ENCODE measurements at places on chromosomes 7 and 10.
A peak's percentile ranks its signal among the peaks of the same experiment; 100 is the strongest.

DNA sequence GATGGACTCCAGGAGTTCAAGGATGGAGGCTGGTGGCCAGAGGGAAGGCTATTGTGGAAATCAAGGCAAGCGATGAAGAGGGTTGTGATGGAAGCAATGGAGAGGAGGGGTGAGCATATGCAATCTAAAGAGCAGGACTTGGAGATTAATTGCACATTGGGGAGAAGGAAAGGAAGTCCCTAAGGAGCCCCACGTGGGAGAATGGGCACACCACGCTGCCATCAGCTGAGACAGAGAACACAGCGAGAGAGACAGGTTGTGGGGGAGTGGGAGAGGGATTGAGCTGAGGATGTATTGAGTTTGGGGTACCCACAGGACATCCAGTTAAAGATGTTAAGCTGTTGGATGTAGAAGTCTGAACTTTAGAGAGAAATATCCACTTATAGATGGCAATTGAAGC lies 73.6 kb downstream of the TMEM178B start:
- no peak for DNase-seq

DNA sequence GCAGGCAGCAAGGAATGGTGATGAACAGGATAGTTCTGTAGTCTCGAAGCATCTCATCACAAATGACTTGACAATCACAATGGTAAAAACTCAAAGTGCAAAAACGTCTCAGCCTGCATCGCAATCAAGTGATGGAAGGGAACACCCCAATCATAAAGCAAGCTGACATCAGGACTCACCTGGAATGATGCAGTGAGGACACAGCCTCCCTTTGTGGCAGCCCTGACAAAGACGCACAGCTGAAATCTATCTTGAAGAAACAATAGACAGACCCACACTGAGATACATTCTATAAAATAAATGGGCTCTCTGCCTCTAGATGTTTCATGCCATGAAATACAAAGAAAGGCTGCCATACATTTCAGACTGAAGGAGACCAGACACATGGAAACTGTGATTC lies 748.0 kb upstream of the IGFBP3 start:
- DNase-seq: no peak

DNA sequence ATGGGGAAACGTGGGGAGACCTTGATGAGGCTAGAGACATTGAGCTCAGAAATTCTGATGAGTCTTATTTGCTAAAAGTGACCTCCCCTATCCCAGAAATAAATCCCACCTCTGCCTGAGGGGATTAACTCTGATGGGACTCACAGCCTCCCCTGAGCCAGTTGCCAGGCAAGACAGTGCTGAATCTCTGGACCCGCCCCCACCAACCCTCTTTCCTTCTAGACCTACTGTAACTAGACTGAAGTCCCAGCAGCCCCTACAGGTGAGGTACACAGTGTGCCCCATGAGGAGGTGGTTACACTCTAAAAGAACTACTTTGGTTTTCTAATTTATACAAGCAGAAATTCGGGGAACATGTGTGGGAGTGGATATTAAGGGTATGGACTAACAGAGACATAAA lies 42.9 kb downstream of the PTPRE start:
- no peak for DNase-seq

DNA sequence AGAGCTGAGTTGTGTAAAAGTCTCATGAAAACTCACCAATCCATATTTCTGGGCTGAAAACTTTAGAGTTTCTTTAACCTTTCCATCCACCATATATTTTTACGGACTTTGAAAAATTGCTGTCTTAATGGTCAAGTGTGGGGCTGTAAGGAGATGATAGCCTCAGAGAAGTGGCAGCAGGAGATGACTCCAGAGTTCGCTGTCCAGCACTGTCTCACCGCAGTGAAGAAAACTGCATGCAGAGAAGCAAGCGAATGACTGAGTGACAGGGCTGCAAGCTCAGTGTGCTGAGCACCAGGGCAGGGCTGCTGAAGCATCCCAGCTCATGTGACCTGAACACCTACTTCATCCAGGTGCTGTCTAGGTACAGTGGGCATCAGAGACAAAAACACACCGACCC lies 564.5 kb downstream of the ACTR3B start:
- no peak for DNase-seq

GRCh38 chr7:133290041-133290440 lies 37.2 kb downstream of the EXOC4 start:
- DNase-seq: no peak

DNA sequence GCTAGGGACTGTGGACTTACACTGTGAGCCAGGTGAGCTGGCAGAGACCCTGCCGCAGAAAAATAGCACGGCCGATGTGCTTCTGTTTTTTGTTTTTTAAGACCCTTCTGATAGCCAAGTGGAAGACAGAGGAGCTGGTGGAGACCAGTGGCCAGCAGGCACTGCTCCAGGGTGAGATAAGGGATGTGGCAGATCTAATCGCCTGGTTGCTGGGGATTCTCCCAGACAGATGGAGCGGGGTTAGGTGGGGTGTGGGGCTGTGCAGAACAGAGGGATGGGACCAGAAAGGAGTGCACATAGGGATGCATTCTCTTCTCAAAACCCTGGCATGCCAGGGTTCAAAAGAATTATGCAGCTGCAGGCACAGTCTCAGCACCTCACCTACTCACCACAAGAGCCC lies 82.2 kb downstream of the VOPP1 start:
- no peak for DNase-seq

DNA sequence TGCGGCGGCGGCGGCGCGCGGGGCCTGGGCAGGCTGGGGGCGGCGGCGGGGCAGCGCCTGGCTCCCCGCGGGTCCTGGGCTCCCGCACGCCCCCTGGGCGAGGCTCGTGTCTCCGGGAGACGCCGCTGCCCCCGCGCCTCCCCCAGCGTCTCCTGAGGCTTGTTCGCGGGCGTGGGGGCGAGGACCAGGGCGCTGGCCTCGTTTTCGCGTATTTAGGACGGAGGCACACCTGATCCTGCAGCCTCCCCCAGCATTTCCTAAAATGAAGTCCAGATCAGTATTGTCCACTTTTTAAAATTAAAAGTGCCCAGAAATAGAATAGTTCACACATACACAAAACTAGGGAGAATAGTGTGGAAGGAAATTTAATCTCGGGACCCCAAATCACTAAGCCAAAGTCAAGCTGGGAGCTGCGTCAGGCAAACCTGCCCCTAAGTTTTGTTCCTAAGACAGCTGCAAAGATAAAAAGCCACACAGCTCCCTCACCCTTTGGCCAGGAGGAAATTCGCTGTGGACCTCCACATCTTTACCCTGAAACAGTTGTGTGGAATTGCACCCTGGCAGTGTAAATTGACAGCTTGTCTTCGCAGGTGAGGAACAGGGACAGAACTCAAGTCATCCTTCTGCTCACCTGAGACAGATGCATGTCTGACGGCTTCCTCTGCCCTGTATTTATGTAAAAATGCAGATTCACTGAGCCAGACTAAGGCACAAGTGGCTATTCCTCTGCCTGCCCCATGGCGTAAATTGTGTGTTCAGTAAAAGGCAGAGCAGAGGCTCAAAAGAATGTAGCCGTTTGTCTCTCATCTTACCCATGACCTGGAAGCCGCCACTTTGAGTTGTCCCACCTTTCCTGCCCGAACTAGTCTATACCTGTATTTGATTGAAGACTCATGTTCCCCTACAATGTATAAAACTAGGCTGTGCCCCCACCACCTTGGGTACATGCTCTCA lies 740 bp downstream of the GALNT11 start:
- no peak for DNase-seq

GRCh38 chr10:13894412-13895093 lies 307.8 kb downstream of the PRPF18 start:
- DNase-seq: no peak

- no peak for DNase-seq
Observed at GRCh38 chr7:100827330-100828226, at the start of gene EPHB4. TSS of gene EPHB4 (minus strand) at chr7:100827523. CDS start at chr7:100827030, 493 bp downstream.

- DNase-seq: no peak
Observed at GRCh38 chr10:102408728-102409603, 9.6 kb downstream of the PSD start.

DNA sequence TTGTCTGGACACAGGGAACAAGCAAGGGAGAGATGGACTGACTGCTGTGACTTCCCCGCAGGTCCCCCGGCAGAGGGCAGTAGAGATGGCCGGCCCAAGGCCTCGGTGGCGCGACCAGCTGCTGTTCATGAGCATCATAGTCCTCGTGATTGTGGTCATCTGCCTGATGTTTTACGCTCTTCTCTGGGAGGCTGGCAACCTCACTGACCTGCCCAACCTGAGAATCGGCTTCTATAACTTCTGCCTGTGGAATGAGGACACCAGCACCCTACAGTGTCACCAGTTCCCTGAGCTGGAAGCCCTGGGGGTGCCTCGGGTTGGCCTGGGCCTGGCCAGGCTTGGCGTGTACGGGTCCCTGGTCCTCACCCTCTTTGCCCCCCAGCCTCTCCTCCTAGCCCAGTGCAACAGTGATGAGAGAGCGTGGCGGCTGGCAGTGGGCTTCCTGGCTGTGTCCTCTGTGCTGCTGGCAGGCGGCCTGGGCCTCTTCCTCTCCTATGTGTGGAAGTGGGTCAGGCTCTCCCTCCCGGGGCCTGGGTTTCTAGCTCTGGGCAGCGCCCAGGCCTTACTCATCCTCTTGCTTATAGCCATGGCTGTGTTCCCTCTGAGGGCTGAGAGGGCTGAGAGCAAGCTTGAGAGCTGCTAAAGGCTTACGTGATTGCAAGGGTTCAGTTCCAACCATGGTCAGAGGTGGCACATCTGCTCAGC lies 6.0 kb downstream of the CYREN start:
- no peak for DNase-seq

- DNase-seq: no peak
Observed at GRCh38 chr10:36670621-36671402, 454.6 kb upstream of the ANKRD30A start.

GRCh38 chr7:143240291-143241168 lies 18.7 kb downstream of the TAS2R40 start:
- peak; percentile 40 for DNase-seq

- no peak for DNase-seq
Observed at GRCh38 chr7:2237109-2237602, 4.4 kb upstream of the MAD1L1 start.

DNA sequence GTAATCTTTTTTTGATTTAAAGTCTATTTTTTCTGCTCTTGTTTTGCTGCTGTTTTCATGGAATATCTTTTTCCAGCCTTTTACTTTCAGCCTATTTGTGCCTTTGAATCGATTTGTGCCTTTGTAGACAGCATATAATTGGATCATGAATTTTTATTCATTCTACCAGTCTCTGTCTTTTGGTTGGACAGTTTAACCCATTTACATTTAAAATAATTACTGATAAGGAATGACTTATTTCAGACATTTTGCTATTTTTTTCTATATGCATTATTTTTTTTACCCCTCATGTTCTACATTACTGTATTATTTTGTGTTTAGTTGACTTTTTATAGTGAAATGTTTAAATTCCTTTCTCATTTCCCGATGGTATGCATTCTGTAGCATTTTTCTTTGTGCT lies 99.6 kb downstream of the EXOC4 start:
- DNase-seq: no peak

- DNase-seq: no peak
Observed at GRCh38 chr10:127813290-127813689, 76.3 kb downstream of the FOXI2 start.

- no peak for DNase-seq
Observed at GRCh38 chr7:47328392-47329319, 253.3 kb downstream of the TNS3 start.

GRCh38 chr7:101542527-101543241 lies 86.4 kb downstream of the MYL10 start:
- DNase-seq: peak; percentile 75

DNA sequence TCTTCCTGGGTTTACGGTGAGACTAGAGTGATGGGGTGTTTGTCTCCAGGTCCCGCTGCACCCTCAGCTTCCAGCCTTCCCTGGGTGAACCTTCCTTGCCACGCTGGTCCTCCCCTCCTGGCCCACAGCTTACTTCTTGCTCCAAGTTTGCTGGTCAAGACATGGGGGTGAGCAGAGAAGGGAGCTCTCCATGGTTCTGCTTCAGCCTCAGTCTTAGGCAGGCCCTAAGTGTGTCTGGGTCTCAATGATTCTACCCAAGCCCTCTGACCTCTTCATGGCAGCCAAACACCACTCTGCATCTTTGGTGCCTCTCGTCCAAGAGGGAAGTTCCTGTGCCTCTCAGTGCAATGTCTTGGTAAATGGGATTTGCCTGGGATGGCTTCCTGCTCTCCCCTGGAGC lies 356.5 kb upstream of the KLF6 start:
- DNase-seq: no peak

GRCh38 chr10:132487241-132488135 lies 50.1 kb upstream of the INPP5A start:
- no peak for DNase-seq

- no peak for DNase-seq
Observed at GRCh38 chr10:68103261-68103878, 5.9 kb upstream of the MYPN start.

DNA sequence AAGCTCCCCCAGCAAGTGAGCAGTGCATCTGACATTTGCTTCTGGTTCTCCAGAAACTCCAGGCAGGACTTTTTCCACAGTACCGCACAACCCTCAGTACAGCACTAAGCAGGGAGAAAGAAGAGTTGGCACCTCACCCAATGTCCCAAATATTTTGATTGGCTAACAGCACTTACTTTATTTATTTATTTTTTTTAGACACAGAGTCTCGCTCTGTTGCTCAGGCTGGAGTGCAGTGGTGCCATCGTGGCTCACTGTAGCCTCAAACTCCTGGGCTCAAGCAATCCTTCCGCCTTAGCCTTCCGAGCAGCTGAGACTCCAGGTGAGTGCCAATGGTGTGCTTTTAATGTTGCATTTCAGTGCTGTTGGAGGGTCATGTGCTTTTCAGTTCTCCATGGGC lies 200.3 kb upstream of the ZMIZ1 start:
- no peak for DNase-seq

DNA sequence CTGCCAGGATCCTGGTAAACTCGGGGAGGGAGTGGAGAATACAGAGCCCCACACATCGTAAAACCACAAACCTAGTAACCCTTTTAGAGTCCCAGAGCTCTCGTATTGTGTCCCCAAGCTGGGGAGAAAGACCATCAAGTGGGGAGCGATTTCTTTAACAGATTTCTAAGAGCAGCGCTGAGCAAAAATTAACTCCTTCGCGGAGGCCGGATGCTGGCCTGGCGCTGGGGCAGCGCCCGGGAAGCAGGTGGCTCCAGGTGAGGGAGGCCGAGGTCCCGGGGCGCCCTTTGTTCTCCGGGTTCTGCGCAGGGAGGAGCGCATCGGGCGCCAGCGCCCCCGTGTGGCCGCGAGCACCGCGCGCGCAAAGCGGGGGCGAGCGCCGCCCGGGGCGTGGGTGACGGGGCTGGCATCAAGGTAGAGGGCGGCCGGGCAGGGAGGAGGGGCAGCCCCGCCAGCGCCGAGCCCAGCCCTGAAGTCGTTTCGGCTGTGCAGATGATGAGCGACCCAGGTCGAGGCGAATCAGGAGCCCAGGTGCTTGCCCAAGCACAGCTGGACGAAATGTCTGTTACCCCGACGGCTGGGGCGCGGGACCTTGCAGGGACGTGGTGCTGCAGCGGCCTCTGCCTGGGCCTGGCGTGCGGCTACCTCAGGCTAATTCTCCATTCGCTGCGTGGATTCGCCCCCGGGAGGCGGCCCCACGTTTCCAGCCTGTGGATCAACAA lies 10.4 kb upstream of the FGFR2 start:
- no peak for DNase-seq

GRCh38 chr7:138417078-138417700 lies 42.9 kb upstream of the TRIM24 start:
- DNase-seq: no peak

GRCh38 chr10:26739071-26739631 lies 41.6 kb downstream of the PDSS1 start:
- DNase-seq: no peak

GRCh38 chr10:22712956-22713852 lies 1.2 kb downstream of the PIP4K2A start:
- peak; percentile 31 for DNase-seq
